ENCODE measurements at places on chromosomes 2 and 18.

- DNase-seq = no peak
Observed at GRCh38 chr2:24457696-24458386, 33.2 kb upstream of the NCOA1 start.

GRCh38 chr18:55444536-55444935, 143.5 kb downstream of the TCF4 start:
- DNase-seq = no peak

DNA sequence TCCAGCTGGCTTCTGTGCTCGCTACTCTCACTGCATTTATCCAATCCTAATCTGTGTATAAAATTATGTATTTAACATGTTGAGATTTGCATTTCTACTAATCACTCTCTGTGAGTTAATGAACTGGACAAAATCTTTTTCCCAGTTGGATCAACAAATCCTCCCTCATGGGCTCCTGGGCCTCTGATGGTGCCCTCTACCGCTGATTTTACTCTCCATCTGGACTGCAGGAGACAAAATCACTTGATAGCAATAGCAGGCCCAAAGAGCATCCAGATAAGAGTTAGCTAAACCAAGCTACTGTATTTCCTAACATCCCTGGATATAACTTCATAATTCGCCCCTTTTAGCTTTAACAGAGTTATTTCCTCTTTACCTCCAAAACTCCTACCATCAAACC, 14.4 kb downstream of the REG3G start:
- no peak for DNase-seq

GRCh38 chr2:80887841-80888378, 583.4 kb upstream of the LRRTM1 start:
- DNase-seq = no peak

GRCh38 chr18:63177919-63178821, 141.4 kb downstream of the BCL2 start:
- no peak for DNase-seq

GRCh38 chr2:108884619-108885018, 98.0 kb downstream of the CCDC138 start:
- no peak for DNase-seq

- no peak for DNase-seq
Observed at GRCh38 chr2:314561-315336, 26.9 kb upstream of the ALKAL2 start.
